Glutamatergic neuron (in vitro differentiated cells): ENCODE measurements at places on chromosomes 1 and 21. TPM values are rescaled to one million over a fixed set of nuclear protein-coding genes. Genes with fewer than 3 reads are reported as not detected.

DNA sequence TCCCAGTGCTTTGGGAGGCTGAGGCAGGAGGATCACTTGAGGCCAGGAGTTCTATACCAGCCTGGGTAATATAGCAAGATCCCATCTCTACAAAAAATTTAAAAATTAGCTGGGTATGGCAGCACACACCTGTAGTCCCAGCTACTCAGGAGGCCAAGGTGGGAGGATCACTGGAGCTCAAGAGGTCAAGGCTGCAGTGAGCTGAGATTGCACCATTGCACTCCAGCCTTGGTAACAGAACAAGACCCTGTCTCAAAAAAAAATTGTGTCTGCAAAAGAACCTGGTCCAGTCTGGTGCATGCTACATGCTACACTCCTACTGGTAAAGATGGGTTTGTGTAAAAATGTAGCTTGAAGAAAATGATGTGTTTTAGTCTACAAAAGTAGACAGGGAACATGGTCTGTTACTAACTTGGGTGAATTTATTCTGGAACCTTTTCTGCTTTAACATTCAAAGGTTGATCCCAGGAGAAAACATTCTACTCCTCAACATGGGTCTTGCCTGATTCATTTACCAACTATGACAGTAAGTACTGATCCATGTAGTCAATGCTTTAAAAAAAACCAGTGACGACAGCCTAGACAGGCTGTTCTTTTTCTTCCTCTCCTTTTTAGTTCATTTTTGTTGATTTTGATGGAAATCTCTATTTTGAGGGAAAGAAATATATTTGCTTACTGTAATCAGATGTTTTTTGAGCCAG, 32.7 kb upstream of the ENAH start:
- DNase-seq: no peak

- no peak for DNase-seq
These were observed 34.8 kb downstream of the WDR4 start for GRCh38 chr21:42844411-42845113.

DNA sequence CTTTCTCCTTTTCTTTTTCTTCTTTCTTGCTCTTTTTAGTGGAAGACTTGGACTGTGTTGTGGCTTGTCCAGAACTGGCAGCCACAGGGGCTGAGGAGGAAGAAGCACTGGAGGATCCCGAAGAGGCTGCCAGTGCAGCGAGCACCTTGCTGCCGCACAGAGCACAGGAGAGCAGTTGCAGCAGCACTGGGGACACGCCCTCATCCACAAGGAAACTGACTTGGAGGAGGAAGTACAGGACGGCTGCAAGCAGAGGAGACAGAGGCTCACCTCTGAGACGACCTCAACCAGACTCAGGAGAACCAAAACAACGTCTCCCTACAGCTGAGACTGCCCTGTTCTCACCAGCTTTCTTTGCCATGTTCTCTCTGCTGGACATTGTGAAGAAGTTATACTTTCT, 88.9 kb downstream of the UBR4 start:
- DNase-seq: no peak

GRCh38 chr21:29309703-29310102, 11.0 kb downstream of the BACH1 start:
- DNase-seq: no peak

GRCh38 chr1:162404550-162405160, 7.3 kb downstream of the SH2D1B start:
- no peak for DNase-seq

- DNase-seq: no peak
These were observed 149.3 kb upstream of the ARHGEF16 start for GRCh38 chr1:3305156-3305555.

Gene YOD1
- total RNA-seq: 7.9 TPM

Gene KANK4
- not detected for total RNA-seq

Gene SSBP3
- total RNA-seq: 608 TPM

Gene FMO3
- total RNA-seq: not detected

Gene ACTL8
- total RNA-seq: not detected
